B cell (primary cell): ENCODE measurements at places on chromosomes 7 and 10. TPM values are rescaled to one million over a fixed set of nuclear protein-coding genes. Genes with fewer than 3 reads are reported as not detected.

- DNase-seq: no peak
Observed at GRCh38 chr10:44994752-44995530, 5.8 kb upstream of the ZNF22 start.

DNA sequence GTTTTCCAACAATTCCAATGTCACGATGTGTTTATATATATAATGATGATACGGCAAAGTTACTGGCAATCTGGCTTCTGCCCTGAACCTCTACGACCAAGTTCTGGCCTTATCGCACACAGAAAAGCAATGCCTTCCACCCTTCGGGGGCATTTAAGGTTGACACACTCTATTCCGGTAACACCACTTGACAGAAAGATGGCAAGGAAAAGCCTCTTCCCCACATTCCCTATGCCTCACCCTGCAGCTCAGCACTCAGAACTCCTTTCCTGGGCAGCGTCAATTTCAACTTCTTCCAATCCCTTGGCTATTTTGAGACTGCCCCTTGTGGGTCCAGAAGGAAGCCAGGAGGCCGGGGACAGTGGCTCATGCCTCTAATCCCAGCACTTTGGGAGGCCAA is 2.5 kb upstream of the ADRB1 start:
- DNase-seq: no peak

GRCh38 chr10:13613519-13613918 is 26.8 kb downstream of the PRPF18 start:
- no peak for DNase-seq

GRCh38 chr7:65251851-65252620 is 121.6 kb upstream of the ZNF92 start:
- peak; percentile 45 for DNase-seq

- DNase-seq: no peak
Observed at GRCh38 chr7:100455206-100455605, 8.9 kb downstream of the SPACDR start.

- DNase-seq: peak; percentile 54
Observed at GRCh38 chr10:5581670-5582566, 57.2 kb downstream of the CALML3 start.

DNA sequence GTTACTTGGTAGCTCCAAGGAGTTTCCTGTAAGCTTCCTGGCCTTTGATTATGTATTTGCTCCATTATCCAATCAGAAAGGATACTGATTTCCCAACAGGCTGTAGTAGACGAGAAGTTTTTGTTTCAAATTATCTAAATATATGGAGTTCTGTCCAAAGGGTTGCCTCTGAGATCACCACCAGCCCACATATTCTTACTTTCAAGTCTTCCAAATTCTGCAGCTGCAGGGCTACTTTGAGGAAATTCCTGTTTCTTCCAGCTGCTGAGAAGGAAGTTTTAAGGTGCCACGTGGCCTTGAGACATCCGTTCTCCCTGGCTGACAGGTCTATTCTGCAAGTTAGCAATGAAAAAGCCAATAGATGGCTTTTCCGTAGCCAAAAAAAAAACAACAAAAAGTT is 286.0 kb downstream of the TWIST1 start:
- DNase-seq: no peak

DNA sequence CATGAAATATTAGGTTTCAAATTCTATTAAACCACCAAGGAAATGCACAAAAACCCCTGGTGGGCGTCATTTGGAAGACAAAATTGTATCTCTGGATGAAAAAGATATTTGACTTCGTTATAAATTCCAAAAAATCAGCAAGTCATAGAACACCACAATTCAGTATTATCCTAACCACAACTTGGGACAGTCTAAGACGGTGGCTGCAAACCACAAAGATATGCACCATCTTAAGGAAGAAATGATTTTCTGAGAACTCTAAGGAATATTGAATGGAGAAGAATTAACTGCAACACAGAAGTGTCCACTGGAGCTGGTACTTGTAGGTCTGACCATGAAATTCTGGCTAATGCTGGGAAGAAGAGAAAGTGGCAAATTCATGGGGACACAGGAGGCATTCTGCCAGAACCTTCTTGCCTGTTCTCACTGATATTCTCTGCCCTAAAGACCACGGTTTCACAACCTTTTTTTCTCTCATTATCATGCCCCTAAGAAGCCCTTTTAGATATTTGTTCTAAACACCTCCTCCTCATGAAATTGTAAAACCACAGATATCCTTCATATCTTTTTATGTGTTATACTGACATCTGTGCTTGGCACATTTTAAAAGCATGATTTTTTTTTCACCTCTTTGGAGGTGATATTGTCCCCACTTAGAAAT is 92.9 kb downstream of the SFMBT2 start:
- DNase-seq: peak; percentile 38

DNA sequence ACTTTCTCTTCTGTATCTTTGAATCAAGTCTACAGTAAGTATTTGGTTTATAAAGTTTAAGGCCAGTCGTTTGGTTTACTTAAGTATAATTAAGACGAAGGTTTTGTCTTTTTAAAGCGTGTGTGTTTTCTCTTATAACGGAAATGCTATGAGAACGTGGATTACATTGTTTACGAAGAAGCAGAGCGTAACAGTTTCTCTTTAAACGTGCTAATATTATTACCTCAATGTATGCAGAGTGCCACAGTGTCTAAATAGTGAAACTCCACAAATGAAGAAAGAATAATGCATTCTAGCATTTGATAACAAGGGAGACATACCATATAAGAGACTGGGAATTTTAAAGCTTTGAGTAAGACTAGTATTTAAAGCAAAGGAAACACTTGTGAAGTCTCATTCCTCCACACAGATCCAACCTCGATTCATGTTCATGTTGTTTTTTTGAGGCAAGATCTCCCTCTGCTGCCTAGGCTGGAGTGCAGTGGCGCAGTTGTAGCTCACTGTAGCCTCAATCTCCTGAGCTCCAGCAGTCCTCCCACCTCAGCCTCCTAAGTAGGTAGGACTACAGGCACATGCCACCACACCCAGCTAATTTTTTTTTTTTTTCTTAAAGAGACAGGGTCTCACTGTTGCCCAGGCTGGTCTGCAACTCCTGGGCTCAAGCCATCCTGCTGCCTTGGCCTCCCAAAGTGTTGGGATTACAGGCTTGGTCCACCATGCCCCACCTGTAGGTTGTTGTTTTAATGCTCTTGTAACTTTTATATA is 75.1 kb downstream of the ANKRD61 start:
- peak; percentile 51 for DNase-seq

DNA sequence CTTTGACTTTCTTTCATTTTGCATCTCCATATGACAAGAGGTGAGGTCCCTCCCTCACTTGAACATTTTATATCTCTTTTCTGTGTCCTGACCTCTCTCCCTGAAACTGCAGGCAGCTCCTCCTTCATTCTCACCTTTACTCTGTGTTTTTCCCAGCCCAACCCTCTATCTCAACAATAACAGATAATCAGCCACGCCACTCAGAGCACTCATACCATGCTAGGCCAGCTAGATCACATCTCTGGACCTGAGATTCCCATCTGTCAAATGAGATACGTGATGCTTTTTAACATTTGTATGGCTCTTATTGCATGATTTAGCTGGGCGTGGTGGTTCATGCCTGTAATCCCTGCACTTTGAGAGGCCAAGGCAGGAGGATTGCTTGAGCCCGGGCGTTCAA is 63.1 kb upstream of the PDCD4 start:
- no peak for DNase-seq

- DNase-seq: no peak
Observed at GRCh38 chr10:133141958-133142340, 18.1 kb upstream of the KNDC1 start.

DNA sequence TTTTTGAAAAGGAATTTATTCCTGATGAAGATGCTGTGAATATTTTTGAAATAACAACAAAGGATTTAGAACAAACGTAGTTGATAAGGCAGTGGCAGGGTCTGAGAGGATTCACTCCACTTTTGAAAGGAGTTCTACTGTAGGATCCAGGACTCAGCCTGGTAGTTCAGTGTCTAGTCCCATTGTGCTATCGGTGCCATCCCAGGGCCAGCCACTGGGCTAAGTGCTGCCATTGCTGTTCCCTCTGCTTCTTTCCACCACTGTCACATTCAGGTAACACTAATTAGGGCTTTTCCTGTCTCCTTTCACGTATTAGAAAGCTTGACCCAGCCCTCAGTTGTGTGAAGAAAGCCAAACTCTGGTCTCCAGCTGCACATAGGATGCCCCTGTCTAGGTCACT is 177.3 kb downstream of the TEX36 start:
- no peak for DNase-seq

DNA sequence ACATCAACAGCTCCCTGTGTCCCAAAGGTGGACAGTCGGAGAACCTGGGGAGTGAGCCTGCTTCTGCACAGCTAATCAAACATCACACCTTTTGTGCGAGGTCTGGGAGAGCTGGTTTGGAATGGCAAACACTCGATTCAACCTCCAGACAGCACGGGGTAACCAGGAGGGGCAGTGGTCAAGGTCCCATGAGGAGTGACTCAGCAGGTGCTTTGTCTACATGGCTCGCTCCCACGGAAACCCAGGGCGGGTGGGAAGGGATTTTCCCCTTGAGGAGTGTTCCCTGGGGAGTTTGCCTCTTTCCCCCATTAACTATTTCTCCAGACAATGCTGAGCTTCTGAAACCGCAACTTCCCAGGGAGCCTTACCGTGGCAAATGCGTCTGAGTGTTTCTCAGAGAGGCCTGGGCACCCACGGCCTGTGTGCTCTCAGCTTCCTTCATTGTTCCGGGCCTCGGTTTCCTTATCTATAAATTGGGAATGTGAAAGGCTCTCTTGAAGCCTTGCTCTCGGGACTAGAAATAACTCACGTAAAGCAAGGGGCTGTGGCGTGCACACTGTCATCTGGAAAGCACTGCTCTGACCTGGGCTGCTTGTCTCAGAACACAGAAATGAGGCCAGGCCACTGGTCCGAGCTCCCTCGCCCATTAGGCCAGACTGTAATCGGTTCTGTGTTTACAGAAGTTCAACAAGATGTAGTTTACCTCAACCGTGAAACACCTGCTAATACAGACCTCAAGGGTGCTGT is 14.0 kb upstream of the GTPBP4 start:
- no peak for DNase-seq

DNA sequence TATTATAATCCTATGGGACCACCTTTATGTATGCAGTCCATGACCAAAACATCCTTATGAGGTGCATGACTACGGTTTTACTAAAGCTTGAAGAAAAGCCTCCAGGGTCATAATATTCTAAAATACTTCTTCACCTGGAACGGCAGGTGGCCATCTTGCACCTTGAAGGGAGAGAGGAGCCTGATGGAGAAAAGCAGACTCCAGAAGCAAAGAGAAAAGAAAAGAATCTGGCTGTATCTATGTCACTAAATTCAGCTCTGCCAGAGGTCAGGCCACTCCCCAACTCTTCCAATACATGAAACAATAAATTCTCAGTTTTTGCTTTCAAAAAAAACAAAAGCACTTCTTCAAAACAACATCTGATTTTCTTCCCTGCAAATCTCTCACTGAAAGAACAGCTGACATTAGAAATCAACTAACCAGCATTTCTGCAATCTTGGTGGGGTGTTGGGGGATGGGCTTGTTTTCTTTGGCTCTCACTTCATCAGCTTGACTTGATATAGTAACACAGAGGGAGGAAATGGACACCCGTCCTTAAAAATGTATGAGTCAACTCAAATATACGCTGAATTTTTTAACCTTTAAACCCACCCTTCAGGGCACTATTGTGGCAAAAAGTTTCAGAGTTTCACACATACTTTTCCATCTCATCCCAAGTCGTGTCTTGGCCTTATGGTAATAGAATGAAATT is 21.7 kb downstream of the HIBADH start:
- DNase-seq: no peak

DNA sequence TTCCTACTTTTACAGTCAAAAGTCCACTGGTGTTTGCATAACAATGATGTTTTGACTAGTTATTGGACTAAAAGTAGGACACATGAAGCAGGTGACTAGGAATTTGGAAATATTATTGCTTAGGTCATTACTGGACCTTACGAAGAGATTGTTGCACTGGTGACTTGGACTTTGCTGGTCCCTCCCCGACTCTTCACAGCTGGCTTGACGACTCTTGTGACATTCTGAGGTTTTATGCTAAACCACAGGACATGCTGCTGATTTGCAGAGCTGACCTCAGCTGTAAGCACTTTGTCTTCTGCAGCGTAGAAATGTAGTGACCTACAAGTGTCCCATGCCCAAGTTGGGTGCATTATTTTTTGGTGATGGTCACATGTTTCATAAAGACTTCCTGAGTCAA is 21.9 kb downstream of the PCBD1 start:
- no peak for DNase-seq

DNA sequence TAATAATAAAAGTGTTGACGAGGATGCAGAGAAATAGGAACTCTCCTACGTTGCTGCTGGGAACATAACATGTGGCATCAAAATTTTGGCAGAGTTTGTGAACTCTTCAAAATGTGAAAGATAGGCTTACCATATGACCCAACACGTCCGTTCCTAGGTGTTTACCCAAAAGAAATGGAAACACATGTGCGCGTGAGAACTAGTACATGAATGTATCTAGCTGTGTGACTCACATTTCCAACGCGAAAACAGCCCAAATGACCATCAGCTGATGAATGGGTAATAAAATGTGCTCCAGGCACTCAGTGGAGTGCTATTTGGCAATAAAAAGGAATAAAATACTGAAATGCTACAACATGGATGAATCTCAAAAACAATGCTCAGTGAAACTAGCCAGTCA is 10.4 kb upstream of the ELFN1 start:
- no peak for DNase-seq

DNA sequence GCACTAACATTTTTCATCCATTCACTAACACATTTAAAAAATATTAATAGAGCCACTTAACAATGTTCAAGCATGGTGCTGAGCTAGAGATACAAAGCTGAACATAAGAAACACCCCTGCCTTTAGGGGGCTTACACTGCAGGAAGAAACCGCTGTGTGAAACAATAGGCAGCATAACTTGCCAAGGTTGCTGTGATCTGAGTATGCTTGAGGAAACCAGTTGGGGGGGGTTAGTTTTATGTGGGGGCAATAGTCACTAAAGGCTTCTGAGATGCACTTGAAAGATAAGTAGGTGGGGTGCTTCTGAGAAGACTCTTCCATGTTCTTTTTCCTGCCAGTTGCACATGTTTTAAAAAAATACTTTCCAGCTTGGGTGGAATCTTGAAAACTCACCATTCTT is 2.8 kb downstream of the RBM17 start:
- DNase-seq: no peak

DNA sequence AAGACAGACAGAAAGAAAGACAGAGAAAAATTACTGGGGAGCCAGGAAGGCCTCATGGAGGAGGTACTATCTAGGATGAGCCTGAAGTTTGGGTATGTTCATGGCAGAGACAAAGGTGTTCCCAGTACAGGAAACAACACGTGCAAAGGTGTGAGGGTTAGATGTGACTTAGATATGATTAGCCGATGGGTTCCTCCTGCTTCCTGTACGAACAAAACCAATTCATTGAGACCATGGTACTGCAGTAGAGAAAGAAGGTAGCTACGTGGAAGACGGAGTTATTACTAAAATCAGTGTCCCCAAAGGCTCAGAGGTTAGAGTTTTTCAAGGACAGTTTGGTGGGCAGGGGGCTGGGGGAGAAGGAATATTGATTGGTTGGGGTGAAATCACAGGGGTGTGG is 55.2 kb upstream of the CHST3 start:
- DNase-seq: no peak

GRCh38 chr10:79268742-79269141 is 78.5 kb upstream of the PPIF start:
- DNase-seq: no peak

FOXP2 gene
- not detected in 2 replicates for total RNA-seq

ITGB8 gene
- 0.30 and 0.32 TPM in 2 replicates for total RNA-seq

CHAT gene
- not detected in 2 replicates for total RNA-seq

PTPRN2 gene
- 1.5 and 2.0 TPM in 2 replicates for total RNA-seq

TAS2R41 gene
- total RNA-seq: not detected in 2 replicates

EPHB4 gene
- 3.3 and 3.9 TPM in 2 replicates for total RNA-seq

FAM25G gene
- total RNA-seq: not detected in 2 replicates

INA gene
- total RNA-seq: not detected in 2 replicates

SLC26A3 gene
- not detected in 2 replicates for total RNA-seq
